ENCODE measurements at places on chromosomes 5 and 9.

GRCh38 chr5:7683753-7684152 is 167.2 kb downstream of the CFAP90 start:
- DNase-seq = no peak

DNA sequence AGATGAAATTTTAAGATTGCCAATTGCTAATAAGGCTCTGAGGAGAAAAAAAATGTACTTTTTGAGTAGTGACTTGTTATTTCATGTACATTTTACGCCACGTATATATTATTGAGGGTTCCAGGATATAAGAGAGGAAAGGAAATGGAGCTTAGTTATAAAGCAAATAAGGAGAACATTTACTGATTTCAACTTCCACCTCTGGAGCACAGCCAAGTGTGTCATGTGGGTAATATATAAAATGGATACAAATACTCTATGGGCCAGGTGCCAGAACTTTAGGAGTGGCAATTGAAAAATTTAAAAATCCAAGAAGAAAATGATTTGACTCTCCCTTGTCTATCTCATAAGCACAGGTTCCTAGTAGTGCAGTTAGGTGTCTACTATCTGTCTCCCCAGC is 45.0 kb upstream of the VLDLR start:
- no peak for DNase-seq

GRCh38 chr9:133876836-133877235 is 115.3 kb downstream of the VAV2 start:
- no peak for DNase-seq

- no peak for DNase-seq
Observed at GRCh38 chr5:175778951-175779503, 92.4 kb upstream of the CPLX2 start.

- DNase-seq = no peak
Observed at GRCh38 chr5:64514612-64515011, 8.8 kb downstream of the RGS7BP start.

- peak; percentile 4 for DNase-seq
Observed at GRCh38 chr9:138053996-138054752, 176.6 kb downstream of the CACNA1B start.

GRCh38 chr9:76161106-76161505 is 233.1 kb downstream of the RFK start:
- no peak for DNase-seq

DNA sequence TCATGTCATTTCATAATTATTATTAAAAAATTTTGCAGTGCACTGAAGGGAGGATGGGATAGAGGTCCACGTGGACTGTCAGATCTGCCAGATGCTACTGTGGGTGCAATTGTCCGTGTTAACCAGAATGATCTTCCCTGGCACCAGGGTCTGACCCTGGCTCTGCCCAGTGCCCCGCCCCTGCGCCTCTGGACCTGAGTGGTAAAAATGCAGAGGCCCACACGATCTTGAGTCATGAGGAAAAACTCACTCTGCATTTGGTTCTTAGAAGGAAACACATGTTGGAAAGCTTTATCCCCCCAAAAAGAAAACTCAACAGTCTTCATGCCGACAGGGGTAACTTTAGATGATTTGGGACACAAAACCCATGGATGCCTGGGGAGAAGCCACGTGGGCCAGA is 20.1 kb upstream of the BARX1 start:
- no peak for DNase-seq

- DNase-seq = no peak
Observed at GRCh38 chr5:63261695-63262094, 683.1 kb downstream of the LRRC70 start.

GRCh38 chr9:90062982-90063381 is 458.2 kb downstream of the GADD45G start:
- no peak for DNase-seq

DNA sequence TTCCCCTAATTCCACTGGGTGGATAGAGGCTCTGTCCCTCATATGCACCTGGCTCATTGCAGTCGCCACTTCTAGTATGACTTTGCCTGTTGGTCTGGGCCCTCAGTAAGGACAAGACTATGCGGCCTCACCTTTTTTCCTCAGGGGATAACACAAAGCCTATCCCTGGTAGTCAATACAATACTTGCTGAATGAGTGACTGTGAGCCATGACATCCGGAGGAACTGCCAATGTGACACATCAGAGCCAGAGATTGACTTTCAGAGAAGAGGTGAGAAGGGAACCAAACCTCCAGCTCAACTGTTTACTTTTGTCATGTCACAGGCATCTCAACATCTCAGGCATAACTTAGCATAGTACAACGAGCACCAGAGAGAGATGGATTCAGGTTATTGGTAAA is 371.3 kb downstream of the DMRT2 start:
- DNase-seq = no peak

- DNase-seq = no peak
Observed at GRCh38 chr5:87608385-87608784, 195.7 kb upstream of the CCNH start.

DNA sequence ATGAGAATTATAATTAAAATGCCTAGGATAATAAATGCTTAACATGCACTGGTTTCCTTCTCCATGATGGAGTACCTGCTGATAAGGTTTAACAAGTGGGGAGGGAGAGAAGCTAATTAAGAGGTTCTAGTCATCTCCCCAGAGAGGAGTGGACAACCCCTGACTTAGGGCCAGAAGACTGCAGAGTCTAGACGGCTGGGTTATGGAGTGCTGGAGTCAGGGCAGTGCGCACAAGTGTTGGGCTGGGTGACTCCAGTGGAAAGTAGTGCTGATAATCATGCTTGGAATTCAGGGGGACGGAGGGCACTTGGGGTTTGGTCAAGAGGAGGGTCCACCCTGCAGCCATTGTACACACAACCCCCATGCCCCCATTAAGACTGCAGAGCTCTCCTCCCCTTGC is 32.8 kb upstream of the TGFBI start:
- DNase-seq = no peak

DNA sequence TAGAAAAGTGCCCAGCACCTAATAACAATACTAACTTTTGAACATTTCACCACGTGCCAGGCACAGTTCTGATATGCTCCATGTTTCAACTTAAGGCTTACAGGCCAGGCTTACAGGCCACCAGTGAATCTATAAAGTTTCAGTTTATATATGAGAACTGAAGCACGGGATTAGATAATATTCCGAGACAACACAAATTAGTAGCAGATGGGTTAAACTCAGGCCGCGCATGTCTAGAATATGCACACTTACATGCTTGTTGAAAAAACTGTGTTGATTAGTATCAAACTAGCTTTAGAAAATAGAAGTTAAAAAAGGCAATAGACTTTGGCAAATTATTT is 587.9 kb downstream of the MTRR start:
- DNase-seq = no peak

GRCh38 chr5:142364251-142365145 is 39.7 kb upstream of the SPRY4 start:
- no peak for DNase-seq

GRCh38 chr9:133119103-133119845 is 1.8 kb downstream of the RALGDS start:
- no peak for DNase-seq

- DNase-seq = peak; percentile 7
Observed at GRCh38 chr9:117777823-117778222, 73.6 kb downstream of the TLR4 start.

GRCh38 chr9:92426501-92427145 is 2.4 kb upstream of the OMD start:
- no peak for DNase-seq

GRCh38 chr9:33348998-33349397 is 53.4 kb downstream of the AQP7 start:
- DNase-seq = no peak

GRCh38 chr9:86947146-86948073 is at the start of gene GAS1:
TSS of gene GAS1 (minus strand) at chr9:86947506. CDS start at chr9:86946779, 727 bp downstream.
- DNase-seq = peak; percentile 83

- no peak for DNase-seq
Observed at GRCh38 chr5:169460123-169460522, 123.5 kb upstream of the SPDL1 start.

DNA sequence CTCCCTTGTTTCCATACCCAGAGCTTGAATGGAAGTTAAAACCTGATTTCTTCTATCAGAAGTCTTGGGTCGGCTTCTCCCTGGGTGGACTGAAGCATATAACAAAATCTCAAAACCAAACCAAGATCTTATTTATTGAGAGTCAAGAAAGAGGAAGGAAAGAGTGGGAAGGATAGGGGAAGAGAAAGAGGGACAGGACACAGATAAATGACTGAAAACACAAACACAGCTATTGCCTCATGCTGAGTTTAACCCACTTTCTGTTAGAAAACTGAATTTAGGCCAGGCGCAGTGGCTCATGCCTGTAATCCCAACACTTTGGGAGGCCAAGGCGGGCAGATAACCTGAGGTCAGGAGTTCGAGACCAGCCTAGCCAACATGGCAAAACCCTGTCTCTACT is 92.9 kb downstream of the PALM2AKAP2 start:
- no peak for DNase-seq

- no peak for DNase-seq
Observed at GRCh38 chr5:168951356-168951755, 349.6 kb downstream of the SLIT3 start.

DNA sequence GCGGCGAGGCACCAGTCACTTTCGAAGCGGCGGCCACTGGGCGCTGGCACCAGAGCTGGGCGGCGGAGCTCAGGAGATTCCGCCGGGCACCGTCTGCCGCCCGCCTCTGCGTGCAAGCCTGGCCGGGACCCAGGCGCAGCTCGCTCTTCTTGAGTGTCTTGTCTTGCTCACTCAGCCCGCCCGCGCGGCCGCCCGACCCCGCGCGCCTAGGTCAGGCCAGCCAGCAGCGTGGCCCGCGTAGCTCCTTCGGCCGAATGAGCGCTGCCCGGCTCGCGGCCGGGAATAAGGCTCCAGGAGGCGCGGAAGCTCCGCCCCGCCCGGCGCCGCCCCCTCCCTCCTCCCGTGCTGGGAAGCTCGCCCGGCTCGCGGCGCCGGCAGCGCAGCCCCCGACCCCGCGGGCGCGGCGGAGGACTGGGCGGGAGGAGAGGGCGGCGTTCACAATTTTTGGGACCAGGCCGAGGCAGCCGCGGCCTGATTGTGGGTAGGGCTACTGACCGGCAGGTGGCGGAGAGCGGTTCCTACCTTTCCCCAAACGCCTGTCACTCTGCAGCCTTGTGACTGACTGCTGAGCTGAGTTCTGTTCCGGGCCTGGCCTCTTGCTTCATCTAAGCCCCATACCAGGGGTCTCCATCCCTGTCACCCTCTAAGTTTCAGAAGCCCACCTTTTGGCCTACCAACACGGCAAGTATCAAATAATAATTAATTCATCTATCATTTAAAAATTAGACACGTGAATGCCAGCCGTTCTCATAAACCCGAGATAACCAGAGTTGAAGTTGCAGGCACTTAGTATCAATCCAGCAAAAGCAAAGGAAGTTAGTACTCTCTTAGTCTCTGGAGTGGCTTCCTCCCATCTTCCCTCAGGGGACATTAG is at the start of gene HBEGF:
Gene HBEGF (minus strand): TSS at position 256 of the 874 bp plus-strand sequence. CDS start 275 bp downstream, outside the sequence.
- DNase-seq = peak; percentile 78

GRCh38 chr9:76198336-76198735 is 195.9 kb downstream of the RFK start:
- no peak for DNase-seq

- DNase-seq = no peak
Observed at GRCh38 chr9:136324501-136325300, 2.6 kb upstream of the GPSM1 start.

DNA sequence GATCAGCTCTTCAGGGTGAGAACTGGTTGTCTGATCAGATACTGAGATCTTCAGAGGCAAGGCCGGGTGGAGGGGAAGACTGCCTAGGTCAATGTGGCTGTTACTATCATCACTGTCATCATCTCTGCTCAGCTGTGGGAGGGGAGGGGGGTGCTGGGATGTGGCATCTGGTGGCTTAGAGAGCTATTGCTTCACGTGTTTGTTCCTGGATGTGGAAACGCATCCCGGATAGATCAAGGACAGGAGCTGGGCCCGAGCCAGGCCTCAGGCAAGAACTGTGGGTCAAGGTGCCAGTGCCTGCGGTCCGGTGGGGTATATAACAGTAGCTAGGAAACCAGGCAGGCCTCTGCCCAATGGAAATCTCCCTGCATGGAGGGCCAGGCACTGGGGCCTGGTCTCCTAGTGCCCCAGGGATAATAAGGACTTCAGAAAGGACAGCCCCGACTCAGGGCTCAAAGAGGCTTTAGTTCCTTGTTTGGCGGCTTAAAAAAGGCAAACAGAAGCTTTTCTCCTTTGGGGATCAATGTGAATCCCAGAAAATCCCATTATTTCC is 30.3 kb upstream of the TIFAB start:
- DNase-seq = peak; percentile 87

DNA sequence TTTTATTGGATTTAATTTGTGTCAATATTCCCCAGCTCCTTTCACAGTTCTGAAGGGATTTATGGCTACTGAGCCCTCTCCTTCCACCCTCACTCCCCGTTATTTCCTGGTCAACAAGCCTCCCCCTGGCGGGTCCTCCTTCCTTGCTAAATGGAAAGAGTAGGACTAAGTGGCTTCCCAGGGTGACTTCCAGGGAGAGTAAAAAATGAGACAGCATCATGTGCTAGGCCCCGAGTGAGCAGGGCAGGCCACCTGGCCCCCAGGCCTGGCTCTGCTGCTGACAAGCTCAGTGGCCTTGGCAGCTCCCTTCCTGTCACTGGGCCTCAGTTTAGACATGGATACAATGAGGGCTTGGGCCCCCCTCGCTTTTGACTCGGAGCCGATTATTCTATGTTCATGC is 201.3 kb downstream of the HSPA4 start:
- DNase-seq = no peak
